ENCODE measurements at places on chromosomes 7 and 10.

DNA sequence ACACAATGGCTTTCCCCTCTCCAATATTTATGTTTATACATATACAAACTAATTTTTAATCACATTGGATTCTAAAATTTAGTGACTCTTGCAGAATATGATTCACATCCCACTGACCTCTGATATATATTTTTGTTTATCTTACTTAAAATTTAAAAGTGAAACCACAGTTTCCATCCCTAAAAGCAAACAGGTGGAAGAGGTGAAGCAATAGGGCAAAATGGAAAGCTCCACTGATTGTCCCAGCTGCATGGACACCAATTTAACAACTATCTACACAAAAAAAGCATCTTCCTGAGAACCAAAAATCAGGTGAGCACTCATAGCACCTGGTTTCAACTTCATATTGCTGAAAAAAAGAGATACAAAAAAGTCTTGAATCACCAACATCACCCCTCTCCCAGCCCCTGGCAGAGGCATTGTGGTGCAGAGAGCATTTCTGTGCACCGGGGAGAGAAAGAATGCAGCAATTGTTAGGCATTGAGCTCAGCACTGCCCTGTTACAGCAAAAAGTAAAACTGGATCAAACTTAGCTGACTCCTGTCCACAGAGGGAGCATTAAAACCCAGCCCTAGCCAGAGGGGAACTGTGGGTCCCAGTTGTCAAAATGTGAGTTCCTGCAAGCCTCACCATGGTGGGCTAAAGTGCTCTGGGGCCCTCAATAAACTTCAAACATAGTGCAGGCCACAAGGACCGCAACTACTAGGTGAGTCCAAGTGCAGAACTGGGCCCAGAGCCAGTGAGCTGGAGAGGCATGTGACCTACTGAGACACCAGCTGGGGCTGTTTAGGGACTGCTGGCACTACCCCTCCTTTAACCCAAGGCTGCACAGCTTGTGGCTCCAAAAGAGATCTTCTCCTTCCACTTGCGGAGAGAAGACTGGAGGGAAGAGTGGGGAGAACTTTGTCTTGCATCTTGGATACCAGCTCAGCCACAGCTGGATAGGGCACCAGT is 92.1 kb downstream of the SIRT1 start:
- DNase-seq: no peak

DNA sequence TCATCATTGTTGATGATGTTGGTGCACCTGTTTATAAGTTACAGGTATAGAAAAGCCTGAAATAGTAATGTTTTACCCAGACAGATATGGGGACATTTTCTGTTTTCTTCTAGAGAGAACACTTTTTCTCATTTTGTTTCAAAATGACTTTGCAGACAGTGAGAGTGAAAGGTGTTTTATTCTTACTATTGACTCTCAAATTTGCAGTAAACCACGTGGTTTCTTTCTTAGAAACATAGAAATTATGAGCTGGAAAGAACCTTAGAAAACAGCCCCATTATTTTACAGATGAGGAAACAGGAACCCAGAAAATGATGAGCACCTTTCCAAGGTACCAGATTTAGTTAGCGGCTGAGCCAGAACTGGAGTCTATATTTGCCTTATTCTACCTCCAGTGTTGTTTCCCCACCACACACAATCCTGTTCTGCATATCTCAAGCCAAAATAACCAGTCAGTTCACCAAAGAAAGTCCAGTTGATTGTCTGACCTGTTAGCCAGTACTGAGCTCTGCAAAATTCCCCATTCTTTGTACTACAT is 138.9 kb upstream of the AHR start:
- no peak for DNase-seq

- no peak for DNase-seq
Observed at GRCh38 chr7:119761776-119762175, 511.2 kb upstream of the KCND2 start.

GRCh38 chr7:155279787-155280445 is 17.8 kb upstream of the INSIG1 start:
- DNase-seq: no peak

DNA sequence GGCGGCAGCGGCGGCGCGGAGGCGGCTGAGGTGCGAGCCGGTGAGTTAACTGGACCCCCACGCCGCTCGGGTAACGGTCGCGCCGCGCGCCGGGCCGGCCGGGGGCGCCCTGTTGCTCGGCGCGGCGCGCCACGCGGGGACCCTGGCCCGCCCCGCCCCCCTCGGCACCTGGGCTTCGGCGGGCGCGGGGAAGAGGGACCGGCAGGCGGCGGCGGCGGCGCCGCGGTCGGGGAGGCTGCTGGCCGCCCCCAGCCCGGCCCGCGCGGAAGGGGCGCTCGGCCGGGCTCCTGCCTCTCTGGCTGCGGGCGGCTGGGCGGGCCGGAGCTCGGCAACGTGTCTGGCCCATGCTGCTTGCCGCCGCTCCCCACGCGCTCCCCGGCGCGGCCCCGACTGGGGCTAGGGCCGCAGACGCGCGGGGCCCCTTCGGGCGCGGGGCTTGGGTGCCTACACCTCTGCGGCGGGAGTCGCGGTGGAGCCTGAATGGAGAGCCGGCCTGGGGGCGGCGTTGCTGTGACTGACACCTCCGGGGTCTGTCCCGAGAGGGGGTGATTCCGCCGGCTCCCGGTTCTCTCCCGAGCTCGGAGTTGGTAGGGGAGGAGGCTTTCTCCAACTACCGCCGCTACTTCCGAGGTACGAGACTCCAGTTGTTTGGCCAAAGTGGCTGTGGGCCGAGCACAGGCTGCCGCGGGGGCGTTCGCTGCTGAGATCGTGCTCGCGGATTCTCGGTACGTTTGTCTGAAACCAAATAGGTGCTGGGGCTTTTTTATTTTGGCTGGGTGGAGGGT is 494 bp downstream of the PALS2 start:
- DNase-seq: no peak

DNA sequence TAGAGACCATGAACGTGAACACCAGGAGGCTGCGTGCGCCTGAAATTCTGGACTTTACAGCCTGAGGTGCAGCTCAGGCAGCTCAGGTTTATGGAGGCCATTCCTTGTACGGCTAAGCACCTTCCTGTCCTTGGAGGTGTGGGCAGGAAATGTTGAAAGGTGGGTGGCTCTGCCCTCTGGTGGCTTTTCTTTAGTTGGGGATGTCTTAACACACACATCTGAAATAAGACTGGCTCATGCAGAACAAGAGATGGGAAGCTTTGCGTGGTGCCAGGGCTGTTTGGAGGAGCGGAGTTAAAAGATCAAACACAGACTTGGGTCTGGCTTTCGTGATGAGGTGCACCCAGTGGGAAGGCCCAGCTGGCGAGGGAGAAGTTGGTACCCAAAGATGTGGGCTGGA is 64.1 kb downstream of the DOCK1 start:
- no peak for DNase-seq

- DNase-seq: no peak
Observed at GRCh38 chr10:31123946-31124345, 92.3 kb upstream of the ZNF438 start.

DNA sequence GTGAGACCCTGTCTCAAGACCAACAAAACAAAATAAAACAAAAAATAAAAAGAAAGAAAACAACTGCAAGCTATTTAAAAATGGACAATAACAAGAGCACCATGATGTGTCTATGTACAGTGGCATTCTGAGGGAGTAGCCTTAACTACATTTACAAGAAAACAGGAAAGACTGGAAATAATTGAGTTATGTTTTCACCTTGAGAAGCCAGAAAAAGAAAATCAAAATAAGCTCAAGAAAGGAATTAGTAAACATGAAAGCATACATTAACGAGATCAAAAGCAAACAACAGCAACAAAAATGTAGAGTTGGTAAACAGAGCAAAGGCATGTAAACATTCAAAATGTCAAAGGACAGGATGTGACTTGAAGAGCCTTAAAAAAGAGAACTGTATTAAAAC is 36.7 kb downstream of the TEX36 start:
- DNase-seq: no peak

DNA sequence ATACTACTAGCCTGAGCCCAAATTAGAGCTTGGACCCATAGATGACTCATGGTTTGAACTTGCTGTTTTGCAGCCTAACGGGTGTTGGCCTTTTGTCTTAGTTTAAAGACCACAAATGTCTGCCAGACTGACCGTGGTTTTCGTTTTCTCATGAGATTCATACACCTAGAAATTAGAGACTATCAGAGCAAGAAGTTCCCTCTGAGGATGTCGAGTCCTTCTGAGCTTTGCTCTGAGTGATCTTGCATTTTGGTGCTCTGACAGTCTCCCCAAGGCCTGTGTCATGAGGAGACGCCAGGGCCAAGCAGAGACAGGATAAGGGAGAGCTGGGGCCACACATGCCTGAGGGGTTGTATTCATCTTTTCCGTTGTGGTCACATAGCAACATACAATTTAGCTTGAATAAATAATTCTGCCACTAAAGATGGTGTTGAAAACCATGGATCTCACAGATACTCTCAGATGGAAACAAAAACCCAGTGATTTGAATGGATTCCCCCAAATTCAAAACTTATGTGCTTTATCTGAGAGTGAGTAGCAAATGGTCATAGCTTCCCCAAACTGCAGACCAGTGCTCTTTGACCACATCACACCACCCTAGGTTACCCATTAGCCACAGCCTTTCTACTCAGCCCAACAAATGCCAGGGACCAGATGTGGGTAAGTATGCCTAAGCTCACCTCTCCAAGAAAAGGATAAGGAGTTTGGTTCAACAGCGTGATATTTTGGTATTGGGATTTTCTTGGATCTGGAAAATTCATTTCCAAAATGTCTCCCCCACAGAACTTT is 762.0 kb upstream of the IGFBP3 start:
- DNase-seq: no peak

GRCh38 chr7:106201164-106201563 is 83.6 kb downstream of the NAMPT start:
- no peak for DNase-seq

GRCh38 chr7:70477036-70478010 is 654.6 kb upstream of the GALNT17 start:
- DNase-seq: no peak

- no peak for DNase-seq
Observed at GRCh38 chr7:91137153-91137787, 127.0 kb upstream of the FZD1 start.

DNA sequence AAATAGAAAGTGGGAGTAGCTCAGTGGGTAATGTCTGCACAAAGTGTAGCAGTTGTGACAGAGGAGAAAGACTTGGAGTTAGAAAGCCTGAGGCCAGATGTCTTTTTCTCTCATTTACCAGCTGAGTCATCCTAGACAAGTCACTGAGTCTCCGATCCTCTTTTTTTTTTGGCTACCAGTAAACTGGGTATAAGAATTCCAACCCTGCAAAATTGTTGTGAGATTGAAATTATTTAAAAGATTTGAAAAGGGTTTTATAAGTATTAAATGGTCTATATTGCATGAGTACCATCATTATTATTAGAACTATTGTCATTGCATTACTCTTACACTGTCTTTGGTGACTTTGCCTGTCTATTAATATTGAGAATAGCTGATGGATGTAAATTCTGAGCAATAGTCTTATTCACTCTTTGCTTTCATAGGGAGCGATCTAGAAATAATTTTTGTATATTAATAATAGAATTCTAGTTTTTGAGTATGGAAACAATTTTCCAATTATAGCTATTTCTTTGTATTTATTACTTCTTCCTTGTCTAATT is 74.0 kb downstream of the ARID5B start:
- DNase-seq: no peak

- DNase-seq: no peak
Observed at GRCh38 chr7:37516664-37517063, 68.0 kb upstream of the ELMO1 start.

GRCh38 chr7:69568266-69568665 is 30.0 kb upstream of the AUTS2 start:
- DNase-seq: no peak

DNA sequence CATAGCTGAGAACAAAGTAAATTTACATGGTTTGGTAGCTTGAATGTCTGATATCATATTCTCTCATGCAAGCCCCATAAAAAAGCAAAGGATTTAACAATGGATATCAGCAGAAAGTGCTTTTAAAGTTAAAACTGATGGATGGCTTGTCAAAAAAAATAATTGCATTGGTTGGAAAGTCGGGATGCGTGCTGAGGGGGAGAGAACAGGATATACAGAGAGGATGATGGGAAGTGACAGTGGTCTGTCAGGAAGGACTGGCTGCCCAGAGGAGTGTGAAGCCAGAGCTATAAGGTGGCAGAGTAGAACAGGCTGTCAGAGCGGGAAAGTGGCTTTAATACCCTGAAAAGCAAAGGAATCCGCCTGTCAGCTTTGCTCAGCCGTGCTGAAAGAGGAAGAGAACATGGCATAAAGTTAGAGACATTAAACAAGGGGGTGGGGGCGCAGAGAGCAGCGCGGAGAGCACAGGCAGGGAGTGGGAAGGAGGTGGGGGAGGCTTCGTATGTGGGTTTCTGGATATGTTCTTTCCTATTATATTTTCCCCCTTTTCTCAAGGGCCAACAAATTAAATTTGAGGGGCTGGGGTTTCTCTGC is 493.0 kb downstream of the LRMDA start:
- DNase-seq: no peak

DNA sequence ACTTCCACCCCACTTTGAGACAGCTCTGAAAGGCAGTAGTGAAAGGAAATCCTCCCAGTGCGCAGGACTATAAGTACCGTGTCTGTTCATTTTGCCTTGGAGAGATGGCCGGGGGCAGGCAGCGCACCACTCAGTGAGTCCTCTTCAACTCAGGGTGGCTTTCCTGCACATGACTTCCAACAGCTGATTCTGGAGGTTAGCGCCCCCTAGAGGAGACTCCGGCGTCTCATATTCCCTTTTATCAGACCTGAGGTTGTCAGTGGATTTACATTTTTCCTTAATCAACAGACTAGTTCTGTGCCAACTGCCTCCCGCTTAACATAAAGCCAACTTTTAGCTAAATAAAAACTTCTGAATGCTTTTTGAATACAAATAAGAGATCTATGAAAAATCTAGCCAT is 101.0 kb downstream of the HERPUD2 start:
- DNase-seq: peak; percentile 41

GRCh38 chr7:14855033-14855794 is 47.3 kb downstream of the DGKB start:
- DNase-seq: no peak

- no peak for DNase-seq
Observed at GRCh38 chr10:78634835-78635234, 433.9 kb upstream of the ZMIZ1 start.

DNA sequence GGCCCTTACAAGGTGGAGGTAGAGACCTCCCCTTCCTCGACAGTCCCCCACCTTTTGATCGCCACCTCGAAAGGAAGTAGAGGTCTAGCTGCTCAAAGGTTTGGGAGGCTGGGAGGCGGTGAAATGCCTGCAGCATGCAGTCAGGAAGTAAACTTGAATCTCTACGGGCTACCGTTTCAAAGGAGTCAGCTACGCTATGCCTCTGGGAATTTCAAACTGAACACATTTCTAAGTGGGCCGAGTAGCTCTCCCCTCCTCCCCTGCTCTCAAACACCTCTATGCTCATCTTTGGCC is 68.0 kb downstream of the CXCL12 start:
- DNase-seq: no peak

All from Jurkat, Clone E6-1 (cell line).